Activated T-cell treated with anti-CD3 and anti-CD28 coated beads for 24 hours (primary cell): ENCODE measurements at places on chromosomes 2 and 18.

- DNase-seq: no peak
Observed at GRCh38 chr2:53234548-53234903, 533.1 kb upstream of the CHAC2 start.

DNA sequence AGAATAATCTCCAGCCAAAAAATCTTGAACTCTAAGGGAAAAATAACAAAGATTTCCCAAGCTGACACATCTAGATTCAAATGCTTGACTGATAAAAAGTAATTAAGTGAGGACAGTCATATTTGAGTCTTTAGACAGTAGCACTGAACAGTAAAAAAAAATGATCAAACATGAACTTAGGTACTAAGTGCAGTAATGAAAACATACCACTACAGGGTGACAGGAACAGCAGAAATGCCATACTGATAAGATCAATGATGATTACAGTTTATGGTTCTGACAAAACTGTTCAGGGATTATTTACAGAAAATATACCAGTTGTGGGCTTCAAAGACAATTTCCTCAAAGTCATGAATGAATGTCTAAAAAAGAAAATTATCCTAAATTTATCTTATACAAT, 80.3 kb downstream of the OSBPL1A start:
- DNase-seq: no peak

DNA sequence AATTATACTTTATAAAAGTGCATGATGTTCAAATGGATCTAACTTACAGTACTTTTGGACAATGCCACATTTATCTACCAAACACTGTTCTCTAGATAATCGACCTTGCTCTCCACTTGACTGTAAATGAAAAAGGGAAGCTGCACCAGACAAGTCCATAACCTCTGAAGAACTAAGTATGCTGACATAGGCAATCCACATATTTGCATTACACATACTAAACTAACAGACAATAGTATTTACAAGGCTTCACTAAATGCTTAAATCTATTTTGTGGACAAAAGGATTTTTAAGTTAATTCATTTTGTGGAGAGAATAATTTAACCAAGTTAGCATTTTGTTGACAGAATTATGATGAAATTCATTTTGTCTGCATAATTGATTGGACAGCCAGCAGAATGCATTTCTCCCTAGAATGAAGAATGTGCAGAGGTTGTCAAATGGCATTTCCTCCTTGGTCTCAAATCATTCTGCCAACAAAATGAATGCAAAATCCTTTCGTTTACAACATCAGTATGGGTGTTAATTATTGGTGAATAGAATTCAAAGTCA, 520.9 kb downstream of the CPS1 start:
- DNase-seq: no peak

DNA sequence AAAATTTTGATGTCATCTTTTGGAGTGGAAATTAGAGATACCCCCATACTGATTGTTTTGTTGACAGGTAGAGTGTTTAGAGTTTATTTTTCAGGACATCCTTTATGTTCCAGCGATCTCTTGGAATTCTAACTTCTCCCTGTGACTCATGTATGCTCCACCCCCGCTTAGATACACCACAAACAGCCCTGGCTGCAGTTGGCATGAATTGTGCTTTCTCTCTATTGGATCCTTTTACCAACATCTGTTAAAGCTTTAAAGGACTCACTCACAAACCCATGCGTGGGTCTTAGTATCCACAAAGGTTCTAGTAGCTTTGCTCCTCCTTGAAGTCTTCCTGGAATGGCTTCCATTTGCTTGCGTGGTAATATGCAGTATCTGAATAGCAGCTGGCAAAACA, 409.5 kb upstream of the POU3F3 start:
- DNase-seq: no peak

DNA sequence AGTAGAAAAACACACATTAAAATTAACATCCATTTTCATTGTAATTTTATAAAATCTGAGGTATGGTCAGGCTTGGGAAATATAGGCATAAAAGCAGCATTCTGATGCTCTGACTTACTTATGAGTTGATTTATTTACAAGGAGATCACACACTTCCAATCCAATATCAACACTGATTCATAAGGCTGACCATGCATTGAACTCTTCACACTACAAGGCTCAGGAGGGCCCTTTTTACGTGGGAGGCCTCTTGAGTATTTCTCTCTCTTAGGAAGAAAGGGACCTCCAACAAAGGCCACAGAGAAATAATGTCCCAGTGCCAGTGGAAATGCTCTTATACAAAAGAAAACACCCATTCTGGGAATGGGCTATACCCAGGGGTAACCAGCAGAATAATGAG, 222.8 kb downstream of the NAPG start:
- DNase-seq: no peak

DNA sequence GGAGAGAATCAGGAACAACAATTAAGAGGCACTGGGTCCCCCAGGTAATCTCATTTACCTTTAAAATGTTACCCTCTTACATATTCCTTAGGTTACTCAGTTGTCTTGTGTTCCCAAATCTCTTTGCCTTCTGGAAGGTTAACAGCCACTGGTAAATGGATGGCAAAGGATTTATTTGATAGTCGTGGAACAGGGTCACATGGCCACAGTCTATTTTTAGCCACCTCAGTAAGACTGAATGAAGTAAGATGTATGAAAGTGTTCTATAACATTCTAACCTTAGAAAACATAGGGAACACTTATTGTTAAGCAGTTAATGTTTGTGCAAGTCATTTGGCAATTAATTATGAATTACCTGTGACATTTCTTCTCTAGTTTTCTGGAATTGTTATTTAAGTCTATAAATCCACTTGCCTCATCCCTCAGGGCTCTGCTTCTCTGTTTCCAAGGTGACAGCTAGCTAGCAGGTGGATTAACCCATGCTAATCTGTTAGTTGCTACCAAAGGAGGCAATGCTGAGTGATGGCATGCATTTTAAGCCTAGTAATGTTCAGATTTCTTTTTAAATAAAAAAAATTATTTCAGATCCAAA, 211.0 kb downstream of the PIK3C3 start:
- DNase-seq: no peak

GRCh38 chr18:58221060-58221725, 177.2 kb downstream of the NEDD4L start:
- DNase-seq: no peak

- DNase-seq: no peak
Observed at GRCh38 chr2:143545059-143545948, 416.1 kb downstream of the ARHGAP15 start.

- no peak for DNase-seq
Observed at GRCh38 chr2:105645031-105645937, 99.4 kb upstream of the NCK2 start.

GRCh38 chr2:79994161-79994560, 310.4 kb downstream of the LRRTM1 start:
- no peak for DNase-seq

- no peak for DNase-seq
Observed at GRCh38 chr2:158923180-158923594, 45.3 kb upstream of the TANC1 start.

- no peak for DNase-seq
Observed at GRCh38 chr2:12686708-12687283, 29.9 kb upstream of the TRIB2 start.

DNA sequence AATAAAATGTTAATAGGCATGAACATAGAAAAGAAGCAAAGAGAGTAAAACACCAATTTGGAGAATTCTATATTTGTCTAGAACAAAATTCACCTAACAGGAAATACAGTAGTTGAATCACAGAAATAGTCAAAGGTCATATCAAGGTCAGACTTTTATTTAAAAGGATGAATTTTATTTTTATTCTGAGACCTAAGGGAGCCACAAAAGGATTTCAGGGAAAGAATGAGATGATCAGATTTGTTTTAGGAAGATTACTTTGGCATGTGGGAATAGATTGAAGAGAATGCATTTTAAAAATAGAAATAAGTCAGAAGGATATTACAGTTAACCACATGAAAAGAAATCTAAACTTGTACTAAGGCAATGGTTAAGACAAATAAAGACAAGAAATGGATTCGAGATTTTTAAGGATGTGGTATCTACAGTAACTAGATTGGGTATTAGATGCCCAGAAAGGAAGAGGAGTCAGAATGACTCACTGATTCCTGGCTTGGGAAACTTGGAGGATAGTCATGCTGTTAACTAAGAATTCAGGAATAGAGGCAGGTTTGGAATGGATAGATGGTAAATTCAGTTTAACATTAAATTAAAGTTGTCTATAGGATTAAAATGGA, 56.0 kb downstream of the METTL4 start:
- DNase-seq: no peak

DNA sequence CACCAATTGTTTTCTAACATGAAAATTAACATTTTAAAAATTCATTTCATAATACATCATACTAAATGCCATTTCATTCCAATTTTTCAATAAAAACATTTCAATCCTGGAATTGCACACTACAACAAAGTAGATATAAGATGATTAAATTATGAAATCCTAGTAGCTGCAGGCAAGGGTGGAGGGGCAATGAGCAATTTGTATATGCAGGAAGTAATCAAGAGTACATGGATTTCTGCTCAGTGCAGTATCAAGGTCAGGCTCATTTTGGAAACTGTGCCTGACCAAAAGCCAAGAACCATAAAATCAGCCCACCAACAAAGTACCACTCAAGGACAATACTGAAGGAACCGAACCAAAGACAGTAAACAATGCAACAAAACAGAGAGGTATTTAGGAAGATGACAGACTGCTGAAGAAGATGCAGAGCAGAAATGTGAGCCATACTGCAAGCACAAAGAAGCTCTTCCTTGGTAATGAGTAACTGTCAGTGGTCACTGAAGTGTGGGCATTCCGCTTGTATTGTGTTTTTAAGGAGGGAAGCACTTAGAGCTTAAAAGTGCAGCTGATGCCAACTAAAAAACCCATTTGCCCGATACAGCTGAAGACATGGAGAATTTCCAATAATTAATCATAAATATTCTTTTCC, 34.5 kb upstream of the DSEL start:
- no peak for DNase-seq

DNA sequence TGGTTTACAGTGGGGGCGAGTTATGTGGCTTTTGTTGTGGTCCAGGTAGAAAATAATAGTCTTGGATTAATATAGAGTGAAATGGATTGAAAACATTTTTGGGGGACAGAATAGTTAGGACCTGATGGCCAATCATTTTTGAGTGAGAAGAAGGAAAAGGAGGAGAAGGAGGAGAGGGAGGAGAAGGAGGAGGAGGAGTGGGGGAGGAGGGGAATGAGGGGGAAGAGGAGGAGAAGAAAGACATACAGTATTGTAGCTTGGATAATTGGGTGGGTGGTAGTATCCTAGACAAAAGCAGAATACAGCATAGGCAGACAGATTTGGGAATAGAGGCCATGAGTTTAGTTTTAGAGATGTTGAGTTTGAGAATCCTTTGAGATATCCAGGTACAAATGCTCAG, 101.6 kb downstream of the GATA6 start:
- no peak for DNase-seq

DNA sequence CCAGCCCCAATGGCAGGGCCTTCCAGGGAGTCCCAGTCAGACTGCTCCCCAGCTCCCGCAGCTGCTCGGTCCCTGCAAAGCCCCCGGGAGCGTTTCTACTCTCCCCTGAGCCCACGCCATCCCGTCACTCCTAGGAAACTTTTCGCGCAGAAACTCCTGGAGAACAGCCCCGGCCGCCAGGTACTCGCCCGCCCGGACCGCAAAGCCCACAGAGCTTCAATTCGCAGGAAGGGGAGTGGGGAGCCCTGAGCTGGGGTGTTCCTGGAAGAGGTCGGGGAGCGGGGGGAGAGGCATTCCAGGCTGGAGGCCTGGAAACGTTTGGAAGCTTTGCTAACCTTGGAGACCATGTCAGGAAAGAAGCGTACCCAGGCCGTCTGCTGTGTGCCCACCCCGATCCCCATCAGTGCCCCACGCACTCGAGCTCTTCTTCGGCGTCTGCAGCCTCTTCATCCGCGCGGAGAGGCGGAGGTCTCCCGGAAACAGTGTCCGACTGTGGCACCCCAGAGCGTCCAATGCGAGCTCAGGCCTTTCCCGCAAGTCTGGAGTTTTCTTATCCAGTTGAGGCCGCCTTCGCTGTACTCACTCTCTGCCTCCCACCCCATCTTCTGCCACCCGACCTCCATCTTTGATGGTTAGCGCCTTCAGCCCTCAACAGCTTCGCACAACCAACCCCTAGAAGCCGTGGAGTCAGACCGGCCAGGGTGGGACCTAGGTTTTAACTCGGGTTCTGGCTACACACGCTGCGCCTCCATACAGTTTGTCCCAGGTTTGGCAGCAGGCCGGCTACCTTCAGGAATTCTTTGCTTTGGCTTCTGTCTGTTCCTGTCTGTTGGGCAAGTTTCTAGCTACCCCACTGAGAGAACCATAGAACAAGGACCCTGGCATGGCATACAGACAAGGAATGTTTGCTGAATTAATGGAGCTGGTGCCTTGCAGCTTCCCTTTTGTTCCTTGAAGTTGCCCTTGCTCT, 3.7 kb downstream of the PCGF1 start:
- DNase-seq: no peak

DNA sequence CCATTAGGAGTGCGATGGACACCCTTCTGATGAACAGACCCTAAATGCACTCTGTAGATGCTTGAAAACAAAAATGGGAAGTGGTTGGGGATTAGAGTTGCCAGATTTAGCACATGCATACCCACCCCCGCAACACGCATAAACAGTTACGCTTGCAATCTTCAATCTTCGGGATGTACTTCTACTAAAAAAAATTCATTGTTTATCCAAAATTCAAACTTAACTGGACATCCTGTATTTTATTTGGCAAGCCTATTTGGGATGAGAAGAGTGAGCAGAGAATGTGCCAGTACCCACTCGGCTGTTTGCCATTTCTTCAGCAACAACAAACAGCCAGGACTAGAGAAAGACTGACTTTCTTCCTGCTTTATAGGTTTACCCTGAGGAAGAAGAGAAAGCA, 18.4 kb downstream of the KIAA2012 start:
- DNase-seq: no peak

- DNase-seq: no peak
Observed at GRCh38 chr2:57022496-57022895, 838.7 kb downstream of the CCDC85A start.

- DNase-seq: no peak
Observed at GRCh38 chr18:62461591-62461990, 61.2 kb upstream of the ZCCHC2 start.

GRCh38 chr2:59903994-59904544, 649.4 kb downstream of the BCL11A start:
- DNase-seq: no peak
